ENCODE measurements at places on chromosomes 4 and X.
A peak's percentile ranks its signal among the peaks of the same experiment; 100 is the strongest.

- DNase-seq: no peak
These were observed 666.2 kb downstream of the KCTD8 start for GRCh38 chr4:43782391-43782790.

DNA sequence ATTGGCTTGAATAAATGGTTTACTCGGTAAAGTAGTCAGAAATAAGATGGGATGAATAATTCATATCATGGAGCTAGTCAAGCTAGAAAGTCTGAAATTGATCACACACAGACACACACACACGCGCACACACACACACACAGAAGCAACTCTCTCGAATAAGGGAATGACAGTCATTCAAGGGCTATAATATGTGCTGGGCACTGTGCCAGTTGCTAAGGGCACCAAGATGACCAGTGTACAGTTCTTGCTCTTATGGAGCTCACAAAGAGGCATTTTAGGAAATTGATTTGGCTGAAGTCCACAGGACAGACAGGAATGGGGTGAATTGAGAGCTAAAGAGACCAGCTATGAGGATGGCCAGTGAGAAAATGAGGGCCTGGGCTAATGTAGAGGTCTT is 34.2 kb upstream of the SH3D19 start:
- no peak for DNase-seq

GRCh38 chr4:115113506-115114106 is at the start of gene NDST4:
TSS of gene NDST4 (minus strand) at chr4:115113620. CDS start at chr4:115077036, 36,584 bp downstream.
- DNase-seq: no peak

DNA sequence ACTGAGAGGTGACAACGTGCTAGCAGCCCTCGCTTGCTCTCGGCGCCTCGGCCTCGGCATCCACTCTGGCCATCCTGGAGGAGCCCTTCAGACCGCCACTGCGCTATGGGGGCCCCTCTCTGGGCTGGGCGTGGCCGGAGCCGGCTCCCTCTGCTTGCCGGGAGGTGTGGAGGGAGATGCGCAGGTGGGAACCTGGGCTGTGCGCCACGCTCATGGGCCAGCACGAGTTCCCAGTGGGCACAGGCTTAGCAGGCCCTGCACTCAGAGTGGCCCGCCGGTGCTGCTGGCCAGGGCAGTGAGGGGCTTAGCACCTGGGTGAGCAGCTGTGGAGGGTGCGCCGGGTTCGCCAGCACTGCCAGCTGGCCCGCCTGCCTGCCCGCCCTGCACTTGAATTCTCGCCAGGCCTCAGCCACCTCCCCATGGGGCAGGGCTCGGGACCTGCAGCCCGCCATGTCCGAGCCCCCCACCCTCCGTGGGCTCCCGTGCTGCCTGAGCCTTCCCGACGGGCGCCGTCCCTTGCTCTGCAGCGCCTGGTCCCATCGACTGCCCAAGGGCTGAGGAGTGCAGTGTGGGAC is 148.0 kb downstream of the RAPGEF2 start:
- no peak for DNase-seq

GRCh38 chr4:115850799-115851509 is 737.5 kb upstream of the NDST4 start:
- DNase-seq: no peak

DNA sequence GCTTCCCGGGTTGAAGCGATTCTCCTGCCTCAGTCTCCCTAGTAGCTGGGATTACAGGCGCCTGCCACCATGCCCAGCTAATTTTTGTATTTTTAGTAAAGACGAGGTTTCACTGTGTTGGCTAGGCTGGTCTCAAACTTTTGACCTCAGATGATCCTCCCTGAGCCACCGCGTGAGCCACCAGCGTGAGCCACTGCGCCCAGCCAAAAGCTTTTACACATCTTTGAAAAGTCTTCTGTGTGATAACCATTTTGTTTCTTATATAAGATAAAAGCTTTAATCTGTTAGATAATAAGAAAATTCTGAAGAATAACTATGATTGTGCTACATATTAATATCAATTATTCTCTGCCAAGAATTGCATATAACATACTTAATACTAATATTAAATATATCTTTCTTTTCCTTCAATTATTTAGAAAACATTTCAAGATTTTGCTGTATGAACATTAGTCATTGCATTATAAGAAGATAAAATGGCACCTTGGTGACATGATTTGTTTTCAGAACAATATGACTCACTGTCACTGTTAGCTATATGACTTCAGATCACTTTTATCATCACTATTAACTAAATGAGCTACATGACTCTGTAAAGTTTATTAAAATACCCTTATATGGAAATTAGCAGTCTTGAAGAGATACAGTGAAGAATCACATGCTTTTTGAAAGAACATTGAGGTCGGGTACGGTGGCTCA is 33.4 kb downstream of the RUFY3 start:
- no peak for DNase-seq

- DNase-seq: no peak
These were observed 123.9 kb upstream of the ACSL4 start for GRCh38 chrX:109856974-109857373.

DNA sequence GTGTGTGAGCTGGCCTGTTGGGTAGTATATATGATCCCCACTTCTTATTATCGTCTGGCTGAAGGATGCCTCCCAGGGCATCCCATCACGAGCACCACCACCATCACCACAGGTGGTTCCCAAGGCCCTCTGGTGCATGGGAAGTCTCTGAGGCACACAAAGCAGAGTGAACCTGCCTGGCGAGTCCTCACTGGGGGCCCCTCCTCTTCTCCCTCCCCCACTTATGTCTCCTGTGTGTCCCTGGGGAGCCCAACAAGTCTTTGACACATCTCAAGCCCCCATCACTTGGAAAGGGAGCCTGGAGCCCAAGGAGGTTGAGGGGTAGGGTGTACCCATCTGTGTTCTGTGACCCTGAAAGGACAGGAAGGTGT is 45.5 kb upstream of the NKX1-1 start:
- no peak for DNase-seq

DNA sequence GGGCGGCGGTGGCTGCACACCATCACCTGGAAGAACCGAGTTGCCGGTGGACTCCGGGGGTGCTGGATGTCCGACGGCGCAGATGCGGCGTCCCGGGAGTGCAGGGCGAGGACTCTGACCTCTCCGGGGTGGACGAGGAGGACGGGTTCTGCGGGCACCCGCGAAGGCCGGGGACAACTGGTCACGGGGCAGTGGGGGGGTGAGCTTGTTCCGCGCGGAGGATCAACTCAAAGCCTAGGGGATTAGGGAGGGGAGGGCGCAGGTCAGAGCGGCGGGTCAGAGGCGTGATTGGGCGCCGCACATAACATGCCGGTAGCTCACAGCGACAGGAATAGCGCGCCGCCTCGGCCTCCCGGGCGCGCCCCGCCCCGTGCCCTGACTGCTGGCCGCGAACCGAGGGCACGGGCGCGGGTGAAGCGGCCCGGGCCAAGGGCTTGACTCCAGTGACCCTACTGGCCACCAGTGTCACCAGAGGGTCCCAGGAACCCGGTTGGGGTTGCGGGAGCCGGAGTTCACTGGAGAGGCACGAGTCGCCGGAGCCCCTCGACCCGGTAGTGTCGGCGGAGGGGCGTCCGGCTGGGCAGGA is at the start of gene KLHL34:
Gene KLHL34, minus strand, starts transcription at position 179 of the 586 bp plus-strand sequence. CDS start 542 bp downstream, outside the sequence.
- DNase-seq: peak; percentile 88

GRCh38 chr4:155047755-155048154 is 160.7 kb upstream of the NPY2R start:
- DNase-seq: no peak

- DNase-seq: no peak
These were observed 45.6 kb downstream of the SEL1L3 start for GRCh38 chr4:25817059-25817681.

GRCh38 chr4:18192901-18193300 is 171.3 kb upstream of the LCORL start:
- DNase-seq: no peak

- DNase-seq: no peak
These were observed 9.0 kb upstream of the CHIC2 start for GRCh38 chr4:54073271-54073880.

DNA sequence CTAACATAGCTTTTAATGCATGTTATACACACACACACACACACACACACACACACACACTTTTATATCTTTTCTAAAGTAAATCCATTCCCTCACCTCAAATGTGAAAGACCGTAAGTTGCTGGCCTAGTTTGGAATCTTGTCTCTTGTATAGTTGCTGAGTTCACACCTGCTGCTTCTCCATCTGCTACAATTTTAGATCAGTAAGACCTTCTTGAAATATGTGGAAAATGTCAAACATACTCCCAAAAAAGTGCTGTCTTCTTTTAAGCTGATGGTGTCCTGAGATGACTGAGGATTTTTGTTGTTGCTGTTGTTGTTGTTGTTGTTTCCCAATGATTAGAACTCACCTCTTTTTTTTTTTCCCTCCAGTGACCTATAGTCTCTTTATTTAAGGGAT is 121.3 kb downstream of the SNCA start:
- DNase-seq: no peak

- DNase-seq: no peak
These were observed 11.4 kb upstream of the KCND1 start for GRCh38 chrX:48983081-48983480.

- DNase-seq: no peak
These were observed 220.3 kb upstream of the GIMD1 start for GRCh38 chr4:106588891-106589290.
